Stimulated activated CD8-positive, alpha-beta memory T cell treated with anti-CD3 and anti-CD28 coated beads, Interleukin-7, amount 100 ng/mL, for 1 hour (primary cell): ENCODE measurements at places on chromosomes 1 and 21.

GRCh38 chr1:71240656-71241055 is 159.8 kb upstream of the ZRANB2 start:
- DNase-seq: no peak

- DNase-seq: no peak
Observed at GRCh38 chr21:45404730-45405270, at the start of gene COL18A1. Gene COL18A1 (plus strand): TSS chr21:45405165. CDS start chr21:45405231, 66 bp downstream.

- DNase-seq: no peak
Observed at GRCh38 chr1:40425198-40425597, 25.1 kb upstream of the ZFP69B start.

- no peak for DNase-seq
Observed at GRCh38 chr1:212495766-212496494, 63.2 kb downstream of the NENF start.

GRCh38 chr1:186849271-186849671 is 20.5 kb downstream of the PLA2G4A start:
- no peak for DNase-seq

DNA sequence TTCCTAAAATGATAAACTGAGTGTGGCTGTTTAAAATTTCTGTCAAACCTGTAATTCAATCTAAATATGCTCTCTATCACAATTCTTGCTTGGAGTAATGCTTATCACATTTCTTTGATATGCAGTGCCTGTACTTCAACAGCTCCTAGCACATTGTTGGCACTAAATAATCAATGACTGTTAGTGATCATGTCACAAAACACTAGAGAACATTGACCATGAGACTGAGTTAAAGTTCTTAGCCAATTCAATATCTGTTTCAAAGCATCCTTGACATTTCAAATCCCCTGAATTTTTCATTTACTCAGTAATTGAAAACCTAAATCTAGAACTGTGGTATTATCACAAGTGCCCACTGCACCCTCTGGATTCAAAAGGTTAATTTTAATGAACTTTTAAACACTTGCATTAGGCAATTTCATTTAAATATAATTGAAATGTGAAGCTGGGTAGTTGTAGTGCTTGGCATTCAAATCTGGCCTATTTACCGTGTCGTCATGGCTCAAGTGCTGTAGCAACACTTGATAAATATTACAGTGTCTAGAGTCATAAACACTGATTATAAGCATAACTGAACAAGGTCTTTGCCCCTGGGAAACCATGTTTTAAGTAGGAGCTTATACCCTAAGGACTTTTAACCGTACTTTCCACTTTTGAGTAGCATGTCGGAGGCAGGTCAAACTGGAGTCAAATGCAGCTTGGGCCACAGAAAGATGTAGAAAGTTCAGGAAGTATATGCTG is 143.6 kb downstream of the LRRC7 start:
- no peak for DNase-seq

DNA sequence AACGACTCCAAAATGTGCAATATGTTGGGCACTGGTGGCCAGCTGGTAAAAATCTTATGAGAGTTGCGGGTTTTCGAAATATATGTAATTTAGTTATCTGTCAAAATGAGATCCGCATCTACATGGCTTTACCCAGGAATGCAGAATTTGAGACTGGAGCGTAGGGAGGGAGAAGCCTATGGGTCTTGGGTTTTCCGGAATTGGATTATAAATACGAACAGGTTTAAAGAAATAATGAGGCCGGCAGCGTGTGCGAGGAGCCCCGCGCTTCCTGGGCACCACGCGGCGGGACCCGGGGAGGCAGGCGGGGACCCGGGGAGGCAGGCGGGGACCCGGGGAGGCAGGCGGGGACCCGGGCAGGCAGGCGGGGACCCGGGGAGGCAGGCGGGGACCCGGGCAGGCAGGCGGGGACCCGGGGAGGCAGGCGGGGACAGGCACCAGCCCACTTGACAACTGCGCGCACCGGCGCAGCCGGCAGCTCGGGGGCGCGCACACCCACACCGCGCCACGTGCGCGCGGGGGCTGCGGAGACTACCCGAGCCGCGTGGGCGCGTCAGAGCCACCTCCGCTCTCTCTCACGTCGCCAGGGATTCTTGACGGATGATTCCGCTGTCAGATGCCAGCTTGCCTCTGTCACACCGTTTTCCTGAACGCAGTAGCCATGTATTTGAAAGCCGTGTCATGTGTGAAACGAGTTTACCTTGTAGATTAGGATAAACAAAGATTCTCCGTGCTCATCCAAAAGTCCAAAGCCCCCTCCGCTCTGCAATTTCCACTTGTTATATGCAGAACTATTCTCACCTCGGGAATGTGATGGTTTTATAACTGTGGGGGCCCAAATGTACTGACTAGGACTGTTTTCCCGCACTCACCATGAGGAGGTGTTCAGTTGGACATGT is 54.3 kb upstream of the HNRNPU start:
- peak; percentile 39 for DNase-seq

DNA sequence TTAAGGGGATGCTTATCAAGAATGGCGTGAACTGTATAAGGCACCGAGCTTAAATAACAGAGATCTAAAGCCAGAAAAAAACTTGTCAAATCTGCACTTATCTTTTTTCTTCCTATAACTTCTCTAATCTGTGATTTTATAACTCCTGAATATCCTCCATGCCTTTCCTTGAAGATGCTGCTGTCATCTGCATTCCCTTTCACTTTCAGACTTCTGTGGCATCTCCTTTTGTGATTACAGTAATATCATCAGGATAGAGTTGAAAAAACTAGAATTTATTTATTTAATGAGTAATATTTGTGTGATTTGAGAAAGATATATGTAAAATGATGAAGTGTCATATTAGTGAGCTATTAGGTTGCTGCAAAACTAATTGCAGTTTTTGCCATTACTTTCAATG is 357.8 kb upstream of the PTBP2 start:
- DNase-seq: no peak

DNA sequence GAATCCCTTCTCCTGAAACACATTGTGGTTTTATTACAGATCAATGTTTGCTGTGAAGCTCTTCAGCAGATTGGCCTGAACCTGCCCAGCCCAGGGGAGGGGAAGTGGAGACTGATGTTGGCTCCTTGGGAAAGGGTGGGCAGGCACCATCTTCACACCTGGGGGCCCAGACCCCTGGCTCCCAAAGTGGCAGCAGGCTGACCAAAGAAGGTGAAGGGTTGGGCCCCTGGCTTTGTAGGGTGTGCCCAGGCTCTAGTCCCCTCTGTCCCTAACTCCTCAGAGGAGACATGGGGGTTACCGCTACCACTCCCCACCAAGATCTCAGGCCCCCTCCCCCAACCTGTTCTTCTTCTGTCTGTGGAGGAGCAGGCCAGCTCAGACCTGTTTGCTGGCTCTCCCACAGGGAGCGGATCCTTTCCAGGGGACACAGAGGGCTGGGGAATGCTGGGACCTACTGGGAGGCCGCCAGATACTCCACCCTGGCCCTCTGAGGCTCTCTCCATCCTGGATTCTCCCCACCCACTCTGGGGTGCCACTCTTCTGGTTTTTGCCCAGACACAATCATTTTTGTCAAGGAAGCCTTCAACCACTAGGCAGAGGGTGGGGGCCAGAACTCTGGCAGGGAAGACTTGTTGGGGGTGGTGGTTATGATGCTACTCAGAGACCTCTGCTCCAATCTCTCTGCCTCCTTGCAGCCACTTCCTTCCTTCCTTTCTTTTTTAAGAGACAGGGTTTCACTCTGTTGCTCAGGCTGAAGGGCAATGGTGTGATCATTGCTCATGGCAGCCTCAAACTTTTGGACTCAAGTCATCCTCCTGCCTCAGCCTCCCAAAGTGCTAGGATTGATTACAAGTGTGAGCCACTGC is 5.0 kb upstream of the EFNA3 start:
- no peak for DNase-seq

DNA sequence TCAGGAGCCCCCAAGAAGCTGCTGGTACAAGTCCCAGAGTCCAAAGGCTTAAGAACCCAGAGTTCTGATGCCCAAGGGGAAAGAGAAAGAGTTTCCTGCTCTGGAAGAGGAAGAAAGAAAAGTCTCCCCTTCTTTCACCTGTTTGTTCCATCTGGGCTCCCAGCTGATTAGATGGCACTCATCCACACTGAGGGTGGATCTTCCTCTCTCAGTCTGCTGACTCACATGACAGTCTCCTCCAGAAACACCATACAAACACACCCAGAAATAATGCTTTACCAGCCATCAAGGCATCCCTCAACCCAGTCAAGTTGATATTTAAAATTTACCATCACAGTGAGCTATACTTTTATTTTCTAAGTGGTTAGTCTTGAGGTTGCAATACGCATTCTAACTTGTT is 257.9 kb downstream of the PAPPA2 start:
- DNase-seq: no peak

GRCh38 chr1:183918589-183918988 is 113.7 kb downstream of the RGL1 start:
- no peak for DNase-seq

DNA sequence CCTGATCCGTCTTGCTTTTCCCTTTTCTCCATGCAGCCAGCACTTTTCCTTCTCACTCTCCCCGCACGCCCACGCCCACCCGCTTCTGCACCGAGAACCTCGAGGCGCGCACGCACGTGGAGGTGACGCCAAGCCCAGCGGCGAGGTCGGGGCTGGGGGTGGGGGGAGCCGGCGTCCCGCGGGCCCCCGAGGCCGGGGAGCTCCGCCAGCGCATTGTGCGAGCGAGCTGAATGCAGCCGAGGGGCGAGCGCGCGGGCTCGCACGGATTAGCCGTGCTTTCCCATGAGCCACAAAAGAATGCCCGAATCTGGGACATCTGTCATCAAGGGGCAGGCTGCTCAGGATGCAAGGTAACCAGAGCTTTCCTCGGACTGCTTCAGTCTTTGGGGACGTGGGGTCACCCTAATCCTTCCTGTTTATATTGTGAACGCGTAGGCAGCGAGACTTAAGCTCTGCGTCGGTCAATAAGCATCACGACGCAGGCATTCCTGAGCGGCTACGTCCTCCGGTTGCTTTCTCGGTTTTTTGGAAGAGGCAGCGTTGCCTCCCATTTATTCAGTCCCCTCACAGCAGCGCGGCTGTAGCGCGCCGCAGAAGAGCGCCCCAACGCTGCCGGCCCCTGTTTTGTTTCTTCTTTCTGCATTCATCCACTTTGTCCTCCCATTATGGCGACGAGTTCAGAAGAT is 67.3 kb upstream of the AKT3 start:
- no peak for DNase-seq

DNA sequence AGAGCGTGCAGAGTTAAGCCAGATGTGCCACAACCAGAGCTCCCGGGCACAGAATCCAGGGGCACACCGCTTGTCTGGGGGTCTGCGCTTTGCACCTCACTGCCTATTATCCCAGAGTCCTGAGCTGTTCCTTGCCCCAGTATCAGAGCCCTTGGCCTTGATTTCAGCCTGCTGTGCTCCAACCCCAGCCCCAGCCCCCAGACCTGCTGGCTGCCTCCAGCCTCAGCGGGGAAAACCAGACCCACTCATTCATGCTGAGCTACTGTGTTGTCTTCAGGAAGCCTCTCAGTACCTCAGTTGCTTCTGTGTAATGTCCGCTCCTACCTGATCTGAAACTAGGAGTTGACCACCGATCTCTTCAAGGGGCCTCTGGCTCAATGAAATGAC is 1.1 kb downstream of the IKBKE start:
- DNase-seq: no peak

DNA sequence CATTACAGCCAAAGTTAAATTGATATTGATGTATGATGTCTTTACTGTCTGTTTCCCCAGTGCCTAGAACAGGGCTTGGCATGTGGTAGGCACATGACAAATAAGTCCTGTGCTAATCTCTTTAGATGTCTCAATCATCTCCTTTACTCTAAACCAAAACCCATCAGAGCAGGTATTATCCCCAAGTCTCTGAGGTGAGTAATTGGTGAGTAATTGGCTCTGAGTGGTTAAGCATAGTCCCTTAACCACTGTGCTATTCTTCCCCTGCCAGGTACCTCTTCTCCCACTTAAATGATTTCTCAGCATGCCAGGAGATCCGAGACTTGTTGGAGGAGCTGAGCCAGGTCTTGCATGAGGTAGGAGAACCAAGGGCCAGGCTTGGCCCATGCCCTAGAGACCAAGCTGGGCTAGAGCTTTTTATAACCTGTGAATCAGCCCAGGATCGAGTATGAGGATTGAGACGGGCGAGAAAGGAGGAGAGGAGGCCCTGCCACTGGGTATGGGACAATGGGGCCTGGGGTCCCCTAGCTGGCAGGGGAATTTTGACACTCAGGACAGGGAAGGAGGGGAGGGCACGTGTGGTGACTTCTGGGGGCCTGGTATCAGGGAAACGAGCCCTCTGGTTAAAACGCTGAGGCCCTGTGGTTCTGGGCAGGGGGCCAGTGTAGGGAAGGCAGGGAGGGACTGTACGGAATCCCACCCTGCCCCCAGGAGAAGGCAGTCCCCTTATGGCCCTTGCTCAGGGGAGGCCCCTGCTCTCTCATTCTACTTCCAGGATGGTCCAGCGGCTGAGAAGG is 4.5 kb downstream of the CNKSR1 start:
- DNase-seq: no peak

GRCh38 chr21:14838400-14838799 is 226.4 kb downstream of the NRIP1 start:
- DNase-seq: no peak

GRCh38 chr1:15523104-15524020 is 653 bp downstream of the CASP9 start:
- DNase-seq: no peak

- no peak for DNase-seq
Observed at GRCh38 chr1:98769162-98769561, 107.6 kb downstream of the SNX7 start.

DNA sequence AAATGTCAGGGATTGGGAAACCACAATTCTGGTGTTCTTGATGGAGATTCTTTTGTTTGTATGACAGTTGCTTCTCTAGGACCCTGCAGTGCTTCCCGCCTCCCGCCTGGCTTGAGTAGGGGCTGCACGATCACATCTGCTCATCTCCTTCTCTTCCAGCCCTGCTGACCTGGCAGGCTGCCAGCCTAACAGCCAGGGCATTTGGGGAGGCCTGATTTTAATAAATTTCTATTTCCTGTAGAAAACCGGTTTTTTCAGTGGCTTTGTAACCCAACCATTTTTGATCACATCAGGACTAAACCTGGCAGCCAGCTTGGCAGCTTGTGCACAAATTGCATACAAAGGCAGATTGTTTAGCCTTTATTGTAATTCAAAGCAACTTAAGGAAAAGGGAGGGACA is 78.9 kb downstream of the UBE2U start:
- no peak for DNase-seq
